ENCODE measurements at places on chromosomes 2 and 18.

- no peak overlapping the region for H3K4me3 ChIP-seq
- H3K27me3 ChIP-seq: peaks cover 3% of the 10 kb centered on the region
- DNase-seq: no peak
- H3K4me1 ChIP-seq: no peaks in the 10 kb centered on the region
- no peak overlapping the region for H3K27ac ChIP-seq
- no peaks in the 10 kb centered on the region for H3K36me3 ChIP-seq
Measured at GRCh38 chr2:108169982-108170625, 69.7 kb upstream of the SULT1C3 start.

- no peak overlapping the region for H3K4me3 ChIP-seq
- H3K27ac ChIP-seq: peak overlapping the region; percentile 88
- no peaks in the 10 kb centered on the region for H3K27me3 ChIP-seq
- H3K36me3 ChIP-seq: no peaks in the 10 kb centered on the region
Measured at GRCh38 chr2:231597014-231597611, 4.4 kb downstream of the TEX44 start.

DNA sequence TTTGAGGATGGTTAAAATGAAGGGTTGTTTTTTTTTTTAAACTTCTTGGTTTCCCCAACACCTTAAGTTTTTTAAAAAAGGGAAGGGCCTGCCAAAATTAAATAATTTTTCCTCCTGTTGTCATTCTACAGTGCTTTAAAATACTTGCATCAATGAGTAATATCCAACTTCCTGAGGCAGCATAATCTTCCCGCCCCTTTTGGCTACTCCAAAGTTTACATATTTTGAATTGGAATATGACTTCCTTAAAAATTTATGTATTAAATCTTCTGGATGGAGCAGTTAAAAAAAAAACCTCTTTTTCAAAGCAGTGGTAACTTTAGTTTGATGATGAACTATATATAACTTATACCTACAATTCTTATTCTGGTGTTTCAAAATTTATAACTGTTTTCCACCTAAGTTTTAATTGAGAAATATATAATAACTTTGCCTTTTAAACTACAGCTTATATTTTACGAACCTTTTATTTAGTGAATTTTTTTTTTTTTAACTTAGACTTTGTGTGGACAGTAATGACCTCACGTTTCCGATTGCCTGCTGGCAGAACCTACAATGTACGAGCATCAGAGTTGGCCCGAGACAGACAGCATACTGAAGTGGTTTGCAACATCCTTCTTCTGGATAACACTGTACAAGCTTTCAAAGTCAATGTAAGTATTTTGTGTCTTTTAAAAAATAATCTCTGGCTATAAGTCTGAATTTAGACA, 49.8 kb downstream of the PTPN4 start:
- no peaks in the 10 kb centered on the region for H3K27me3 ChIP-seq
- H3K4me1 ChIP-seq: peaks cover 19% of the 10 kb centered on the region
- no peak overlapping the region for H3K27ac ChIP-seq
- H3K36me3 ChIP-seq: peaks cover 4% of the 10 kb centered on the region
- no peak for DNase-seq
- no peak overlapping the region for H3K4me3 ChIP-seq

- no peaks in the 10 kb centered on the region for H3K36me3 ChIP-seq
- DNase-seq: no peak
Measured at GRCh38 chr18:62425465-62426190, 97.2 kb upstream of the ZCCHC2 start.

- no peaks in the 10 kb centered on the region for H3K36me3 ChIP-seq
- no peak for DNase-seq
- H3K27me3 ChIP-seq: peaks cover 21% of the 10 kb centered on the region
- peaks cover 13% of the 10 kb centered on the region for H3K4me1 ChIP-seq
- H3K4me3 ChIP-seq: no peak overlapping the region
Measured at GRCh38 chr2:106063181-106063580, 130.9 kb downstream of the UXS1 start.

GRCh38 chr2:82848285-82848684, 1610.8 kb downstream of the SUCLG1 start:
- DNase-seq: no peak
- H3K27ac ChIP-seq: no peak overlapping the region
- no peaks in the 10 kb centered on the region for H3K27me3 ChIP-seq

DNA sequence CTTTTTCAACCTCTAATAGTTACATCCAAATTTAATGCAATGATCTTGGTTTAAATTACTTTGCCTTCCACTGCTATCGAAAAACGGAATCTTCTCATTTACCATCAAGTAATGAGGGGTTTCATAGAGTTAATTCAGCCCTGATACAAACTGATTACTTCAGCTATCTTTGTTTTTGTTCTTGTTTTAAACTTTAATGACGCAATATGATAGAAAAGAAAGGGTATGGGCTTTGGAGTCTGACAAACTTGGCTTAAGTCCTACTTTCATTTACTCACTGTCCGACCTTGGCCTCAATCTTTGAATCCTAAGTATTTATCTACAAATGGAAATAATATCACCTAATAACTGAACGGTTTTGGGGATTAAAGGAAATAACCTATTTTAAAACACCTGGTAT, 16.1 kb downstream of the ADAM17 start:
- H3K4me1 ChIP-seq: peaks cover 31% of the 10 kb centered on the region
- H3K4me3 ChIP-seq: no peak overlapping the region
- no peaks in the 10 kb centered on the region for H3K27me3 ChIP-seq
- no peak for DNase-seq
- peaks cover 13% of the 10 kb centered on the region for H3K36me3 ChIP-seq

DNA sequence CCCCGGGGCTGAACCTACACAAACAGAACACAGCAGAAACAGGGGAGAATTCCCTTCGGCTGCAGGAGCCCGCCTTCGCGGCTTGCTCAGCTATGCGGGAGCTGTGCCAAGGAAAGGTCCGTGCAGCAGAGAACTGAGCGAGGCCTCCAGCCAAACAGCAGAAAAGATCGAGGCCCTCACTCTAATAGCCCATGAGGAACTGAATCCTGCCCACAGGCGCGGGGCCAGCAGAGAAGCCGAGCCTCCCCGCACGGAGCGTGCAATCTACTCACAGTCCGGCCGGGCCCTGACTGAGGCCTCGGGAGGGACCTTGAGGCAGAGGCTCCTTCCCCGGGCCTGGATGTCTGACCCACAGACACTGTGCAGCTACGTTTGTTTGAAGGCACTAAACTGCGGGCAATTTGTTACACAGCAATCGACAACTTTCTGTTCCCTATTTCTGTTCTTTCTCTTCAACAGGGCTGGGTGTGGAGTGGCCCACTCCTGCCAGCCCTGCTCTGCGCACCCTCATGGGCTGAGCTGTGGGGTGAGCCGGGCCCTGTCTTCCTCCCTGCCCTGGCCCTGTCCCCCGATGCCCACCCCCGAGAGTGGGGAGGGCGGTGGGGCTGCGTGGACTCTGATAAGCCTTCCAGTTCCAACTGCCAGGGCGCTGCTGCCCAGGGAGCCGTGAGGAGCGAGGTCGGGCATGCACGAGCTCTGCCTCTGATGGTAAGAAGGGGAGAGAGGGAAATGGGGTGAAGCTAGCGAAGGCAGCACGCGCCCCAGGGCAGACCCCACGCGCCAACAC, 13.7 kb downstream of the HES6 start:
- H3K36me3 ChIP-seq: no peaks in the 10 kb centered on the region
- H3K4me1 ChIP-seq: peaks cover under 1% of the 10 kb centered on the region
- DNase-seq: no peak
- H3K27me3 ChIP-seq: no peaks in the 10 kb centered on the region
- H3K4me3 ChIP-seq: no peak overlapping the region

Data from suprapubic skin (tissue), 4 donors.